ENCODE measurements at places on chromosomes 12 and 14. TPM values are rescaled to one million over a fixed set of nuclear protein-coding genes. Genes with fewer than 3 reads are reported as not detected.

DNA sequence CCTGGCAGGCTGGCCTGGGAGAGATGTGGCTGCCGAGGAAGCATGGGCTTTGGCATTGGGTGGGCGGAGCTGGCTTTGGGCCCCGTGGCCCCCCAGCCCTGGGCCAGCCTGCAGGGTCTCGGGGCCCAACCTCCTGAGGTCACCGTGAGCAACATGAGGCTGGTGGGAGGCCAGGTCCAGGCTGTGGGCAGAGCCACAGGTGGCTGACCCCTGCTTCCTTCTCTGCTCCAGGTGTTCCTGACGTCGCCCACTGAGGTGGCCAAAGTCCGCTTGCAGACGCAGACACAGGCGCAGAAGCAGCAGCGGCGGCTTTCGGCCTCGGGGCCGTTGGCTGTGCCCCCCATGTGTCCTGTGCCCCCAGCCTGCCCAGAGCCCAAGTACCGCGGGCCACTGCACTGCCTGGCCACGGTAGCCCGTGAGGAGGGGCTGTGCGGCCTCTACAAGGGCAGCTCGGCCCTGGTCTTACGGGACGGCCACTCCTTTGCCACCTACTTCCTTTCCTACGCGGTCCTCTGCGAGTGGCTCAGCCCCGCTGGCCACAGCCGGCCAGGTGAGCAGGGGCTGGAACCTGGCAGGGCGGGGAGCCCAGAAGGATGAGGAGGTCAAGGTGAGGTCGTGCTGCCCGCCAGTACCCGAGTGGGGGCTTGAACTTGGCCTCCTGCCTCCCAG is 5.5 kb downstream of the SLC25A47 start:
- no peak for DNase-seq

DNA sequence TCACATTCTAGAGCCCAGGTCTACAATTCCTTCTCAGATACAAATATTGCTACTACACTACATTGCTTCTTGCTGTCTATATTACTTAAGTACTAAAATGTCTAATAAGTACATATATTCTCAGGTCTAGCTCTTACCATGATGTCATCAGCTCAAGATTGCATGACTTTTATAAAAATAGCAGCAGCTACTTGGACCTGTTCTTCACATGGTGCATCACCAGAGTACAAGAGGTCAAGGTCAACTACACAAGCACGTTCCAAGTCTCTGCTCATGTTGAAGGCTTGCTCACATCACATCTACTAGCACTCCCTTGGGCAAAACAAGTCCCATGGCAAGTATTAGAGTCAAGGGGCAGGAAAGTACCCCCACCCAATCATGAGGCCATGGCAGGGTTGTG is 465.6 kb downstream of the MED13L start:
- DNase-seq: no peak

The SLCO1B1 gene
- not detected for total RNA-seq

The LMNTD1 gene
- 0.82 TPM for total RNA-seq

The IAPP gene
- total RNA-seq: not detected

DNA sequence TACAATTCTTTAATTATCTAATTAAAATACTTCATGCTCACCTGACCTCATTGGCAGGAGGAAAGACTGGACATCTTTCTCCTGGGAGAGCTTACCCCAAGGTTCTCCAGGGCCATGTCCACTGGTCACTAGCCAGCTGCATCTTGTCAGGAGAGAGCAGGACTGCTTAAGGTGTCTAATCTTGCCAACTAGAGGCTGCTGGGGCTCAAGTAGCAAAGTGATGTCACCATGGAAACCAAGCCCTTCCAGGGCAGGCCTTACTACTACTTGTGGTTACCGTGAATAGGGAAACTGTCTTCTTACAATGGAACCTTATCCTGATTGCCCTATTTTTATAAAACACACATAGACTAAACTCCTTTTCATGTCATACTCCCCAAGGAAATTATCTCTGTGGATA is 376.4 kb downstream of the SNAPC1 start:
- DNase-seq: no peak

GRCh38 chr14:95915330-95915729 is 38.7 kb downstream of the TUNAR start:
- no peak for DNase-seq

DNA sequence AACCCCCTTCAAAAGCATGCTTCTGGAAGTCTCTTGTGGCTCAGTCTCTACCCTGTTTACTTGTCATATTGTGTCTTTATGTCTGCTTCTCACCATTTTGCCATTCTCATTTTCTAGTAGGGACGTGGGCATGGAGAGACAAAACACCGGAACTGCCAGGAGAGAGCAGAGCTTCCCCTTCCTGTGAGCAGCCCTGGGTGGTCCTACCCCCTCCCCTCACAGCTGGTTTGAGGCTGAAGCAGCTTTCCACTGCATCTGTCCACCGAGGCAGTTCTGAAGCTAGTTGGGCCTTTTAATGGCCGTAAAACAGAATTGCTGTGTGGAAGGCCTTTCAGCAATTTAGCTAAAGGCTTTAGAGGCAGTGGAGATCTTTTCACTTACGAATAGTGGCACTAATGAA is 77.0 kb downstream of the PELI2 start:
- DNase-seq: no peak
